ENCODE measurements at places on chromosomes 6 and 20. TPM values are rescaled to one million over a fixed set of nuclear protein-coding genes. Genes with fewer than 3 reads are reported as not detected.

Gene SYS1
- 28.0 TPM for total RNA-seq

Gene PCK1
- 1.6 TPM for total RNA-seq

Gene TRIM38
- 0.12 TPM for total RNA-seq

Gene HLA-C
- 132 TPM for total RNA-seq

Gene GNAS-AS1
- total RNA-seq, result 1.8 TPM

Gene FYN
- 90.5 TPM for total RNA-seq

Gene MMP24
- 8.7 TPM for total RNA-seq

Gene C6orf58
- total RNA-seq, result not detected

- DNase-seq, result no peak
Observed at GRCh38 chr20:51763965-51764602, 4.1 kb downstream of the ATP9A start.

GRCh38 chr6:28105245-28105639 is 19.2 kb upstream of the ZSCAN16 start:
- peak; percentile 26 for DNase-seq

DNA sequence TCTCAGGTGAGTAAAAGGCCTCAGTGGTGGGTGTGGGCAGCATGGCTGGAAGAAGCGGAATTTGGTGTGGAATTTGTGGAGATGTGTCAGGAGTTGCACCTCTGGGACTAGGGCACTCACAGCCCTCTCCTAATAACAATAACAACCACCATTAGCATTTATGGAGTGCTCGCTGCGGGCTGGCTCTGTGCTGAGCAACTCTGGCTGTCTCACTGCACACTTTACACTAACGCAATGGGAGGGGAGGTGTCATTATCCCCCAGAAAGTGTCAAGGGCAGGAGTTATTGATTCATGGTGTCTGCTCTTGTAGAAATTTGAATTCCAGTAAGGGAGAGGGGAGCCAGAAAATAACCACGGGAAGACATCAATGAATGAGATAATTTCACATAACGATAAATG is 22.7 kb upstream of the SCRT2 start:
- DNase-seq, result no peak

DNA sequence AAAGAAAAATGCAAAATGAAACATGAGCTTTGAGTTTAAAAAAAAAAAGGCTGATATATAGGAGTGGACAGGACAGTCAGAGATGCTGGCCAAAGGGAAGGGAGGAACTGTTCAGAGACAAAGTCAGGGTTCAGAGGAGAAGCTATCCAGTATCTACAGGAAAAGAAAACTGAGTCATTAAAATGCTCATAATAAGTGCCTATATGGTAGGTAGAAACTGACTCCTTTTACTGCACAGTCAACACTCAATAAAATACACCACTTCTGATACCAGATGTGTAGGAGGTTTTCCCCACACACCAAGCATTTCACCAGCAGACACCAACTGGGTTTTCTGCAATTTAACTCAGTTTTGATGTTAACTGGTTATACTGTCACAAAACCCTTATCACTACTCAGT is 32.9 kb downstream of the FRK start:
- no peak for DNase-seq

- no peak for DNase-seq
Observed at GRCh38 chr6:130466748-130467061, 100.9 kb downstream of the TMEM200A start.

- DNase-seq, result no peak
Observed at GRCh38 chr6:51949526-51949925, 137.9 kb downstream of the PKHD1 start.

DNA sequence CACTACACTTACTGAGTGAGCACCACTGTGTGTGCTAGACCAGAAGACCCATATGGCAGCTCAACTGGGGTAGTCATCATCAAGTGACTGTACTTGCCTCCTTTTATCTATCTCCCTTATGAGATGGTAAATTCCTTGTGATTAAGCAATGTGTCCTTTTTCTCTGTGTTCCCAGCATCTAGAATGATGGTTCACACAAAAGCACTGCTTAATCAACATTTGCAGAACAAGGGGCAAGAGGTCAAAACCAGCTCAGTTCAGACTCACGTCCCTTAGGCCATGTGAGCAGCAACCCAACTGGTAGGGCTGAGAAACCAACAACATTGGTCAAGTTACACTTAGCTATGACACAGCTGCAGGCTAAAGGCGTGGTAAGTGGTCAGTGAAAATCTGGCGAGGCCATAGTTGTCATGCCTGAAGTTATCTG is 10.0 kb downstream of the TRAM2 start:
- no peak for DNase-seq

DNA sequence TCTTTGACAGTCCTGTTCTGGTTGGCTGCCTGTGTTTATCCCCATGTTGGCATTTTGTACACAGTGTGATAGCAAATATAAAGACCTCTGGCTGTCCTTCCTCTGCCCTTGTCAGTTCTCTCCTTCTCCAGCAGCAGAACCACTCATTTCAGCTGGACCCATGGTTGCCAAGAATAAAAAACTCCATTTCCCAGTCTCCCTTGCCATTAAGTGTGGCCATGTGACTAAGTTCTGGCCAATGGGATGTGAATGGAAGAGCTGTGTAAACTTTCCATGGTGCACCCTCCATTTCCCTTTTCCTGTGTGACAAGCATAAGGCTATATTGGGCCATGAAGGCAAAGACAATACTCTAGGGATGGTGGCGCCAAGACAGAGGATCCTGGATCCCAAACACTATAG is 78.4 kb upstream of the TBC1D7 start:
- DNase-seq, result peak; percentile 21

DNA sequence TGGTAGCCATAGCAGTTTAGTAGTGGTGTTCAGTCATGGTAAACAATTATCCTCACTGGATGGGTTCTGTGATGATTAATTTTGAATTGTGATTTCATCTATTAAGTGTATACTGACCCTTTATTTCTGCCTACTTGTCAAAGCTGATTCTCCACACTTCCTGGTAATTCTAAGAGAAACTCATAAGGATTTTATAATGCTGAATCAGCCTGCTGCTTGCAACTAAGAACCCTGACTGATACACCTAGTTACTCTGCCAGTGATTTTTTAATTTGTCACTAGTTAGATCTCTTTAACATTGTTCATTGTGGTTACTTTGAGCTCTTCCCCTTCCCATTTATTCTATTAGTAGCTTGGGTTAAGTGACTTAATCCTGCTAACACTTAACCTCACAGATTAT is 8.6 kb downstream of the CDC40 start:
- DNase-seq, result no peak

- DNase-seq, result no peak
Observed at GRCh38 chr20:5748246-5748645, 2.0 kb upstream of the SHLD1 start.

DNA sequence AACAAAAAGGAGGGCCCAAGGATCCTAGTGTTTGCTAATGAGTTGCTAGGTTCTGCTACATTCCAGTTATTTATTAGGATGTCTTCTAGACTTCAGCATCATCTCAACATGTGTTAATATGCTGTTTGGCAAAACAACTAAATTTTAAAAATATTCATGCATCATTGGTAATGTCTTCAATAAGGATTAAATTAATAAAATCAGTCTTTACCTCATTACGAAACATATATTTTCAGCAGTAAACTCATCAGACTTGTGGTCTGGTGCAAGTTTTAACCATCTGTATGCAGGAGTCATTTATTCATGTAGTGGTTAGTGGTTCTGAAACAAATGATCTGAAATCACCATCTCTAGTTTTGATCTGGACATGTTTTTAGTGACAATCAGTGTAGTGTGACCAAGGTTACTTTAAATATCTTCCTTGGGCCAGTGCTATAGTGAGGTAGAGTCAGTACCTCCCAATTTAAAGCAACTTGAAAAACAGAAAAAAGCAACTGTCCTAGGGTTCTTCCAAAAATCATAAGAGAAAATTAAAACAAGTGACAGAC is 85.0 kb upstream of the KCNK16 start:
- DNase-seq, result no peak

DNA sequence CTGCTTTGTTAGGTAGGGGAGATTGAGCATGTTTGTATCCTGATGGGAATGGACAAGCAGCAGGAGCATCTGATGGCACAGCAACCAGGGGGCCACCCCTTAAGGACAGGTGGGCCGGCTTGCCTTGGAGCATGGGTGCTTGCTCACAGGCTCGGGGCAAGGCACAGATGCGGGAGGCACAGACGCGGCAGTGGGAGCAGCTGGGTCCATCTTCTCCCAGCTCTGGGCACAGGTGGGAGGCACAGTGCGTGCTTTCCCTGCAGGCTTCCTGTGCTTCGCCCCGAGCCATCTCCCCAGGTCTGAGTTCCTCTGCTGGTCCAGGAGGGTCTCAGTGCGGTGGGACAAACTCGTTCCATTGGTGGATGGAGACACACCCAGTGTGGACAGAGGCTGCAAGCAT is 73.6 kb upstream of the BHLHE23 start:
- no peak for DNase-seq

- no peak for DNase-seq
Observed at GRCh38 chr6:87237804-87238203, 82.4 kb downstream of the ZNF292 start.

GRCh38 chr6:20658516-20658915 is 124.3 kb downstream of the CDKAL1 start:
- DNase-seq, result no peak

DNA sequence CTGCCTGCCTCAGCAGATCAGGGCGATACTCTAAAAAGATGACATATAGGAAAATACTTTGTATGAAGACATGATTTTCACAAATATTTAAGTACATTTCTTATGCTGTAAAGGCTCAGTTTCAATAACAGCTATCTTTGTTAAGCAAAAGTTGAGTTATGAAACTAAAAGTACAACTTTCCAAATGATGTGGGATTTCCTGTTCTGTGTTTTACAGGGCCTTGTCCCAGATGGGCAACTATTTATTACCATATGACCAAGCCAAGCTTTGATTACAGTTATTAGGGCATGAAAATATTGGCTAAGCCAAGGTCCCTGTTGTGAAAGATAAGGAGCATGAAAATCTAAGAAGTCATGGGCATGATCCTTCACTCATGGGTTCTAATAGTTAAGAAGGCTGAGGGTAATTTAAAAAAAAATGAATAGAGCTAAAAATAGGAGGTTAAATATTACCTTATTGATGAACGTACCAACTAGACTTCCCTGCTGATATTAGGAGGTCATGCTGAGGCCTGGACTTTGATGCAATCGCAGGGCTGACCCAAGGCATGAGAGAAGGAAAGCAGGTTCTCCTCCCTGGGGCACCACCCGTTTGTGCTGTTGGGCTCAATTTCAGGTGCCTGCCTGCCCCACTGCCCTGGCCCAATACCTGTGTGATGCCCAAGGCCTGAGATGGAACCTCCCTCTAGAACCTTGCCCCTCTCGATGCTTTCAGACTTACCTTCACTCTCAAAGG is 294.4 kb upstream of the PRDM1 start:
- DNase-seq, result no peak

DNA sequence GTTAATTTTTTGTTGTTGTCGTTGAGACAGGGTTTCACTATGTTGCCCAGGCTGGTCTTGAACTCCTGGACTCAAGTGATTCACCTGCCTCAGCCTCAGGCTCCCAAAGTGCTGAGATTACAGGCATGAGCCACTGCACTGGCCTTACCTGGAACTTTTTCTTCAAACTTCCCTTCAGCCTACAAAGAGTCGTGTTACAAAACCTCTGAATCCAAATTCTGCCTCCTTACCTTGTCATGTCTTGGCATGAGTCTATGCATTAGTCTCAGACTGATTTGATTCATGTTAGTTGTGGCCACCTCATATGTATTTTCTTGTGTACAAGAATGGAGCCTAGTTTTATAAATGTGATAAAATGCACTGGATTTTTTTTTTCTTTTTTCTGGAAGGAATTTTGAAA is 172.1 kb downstream of the PRL start:
- no peak for DNase-seq

DNA sequence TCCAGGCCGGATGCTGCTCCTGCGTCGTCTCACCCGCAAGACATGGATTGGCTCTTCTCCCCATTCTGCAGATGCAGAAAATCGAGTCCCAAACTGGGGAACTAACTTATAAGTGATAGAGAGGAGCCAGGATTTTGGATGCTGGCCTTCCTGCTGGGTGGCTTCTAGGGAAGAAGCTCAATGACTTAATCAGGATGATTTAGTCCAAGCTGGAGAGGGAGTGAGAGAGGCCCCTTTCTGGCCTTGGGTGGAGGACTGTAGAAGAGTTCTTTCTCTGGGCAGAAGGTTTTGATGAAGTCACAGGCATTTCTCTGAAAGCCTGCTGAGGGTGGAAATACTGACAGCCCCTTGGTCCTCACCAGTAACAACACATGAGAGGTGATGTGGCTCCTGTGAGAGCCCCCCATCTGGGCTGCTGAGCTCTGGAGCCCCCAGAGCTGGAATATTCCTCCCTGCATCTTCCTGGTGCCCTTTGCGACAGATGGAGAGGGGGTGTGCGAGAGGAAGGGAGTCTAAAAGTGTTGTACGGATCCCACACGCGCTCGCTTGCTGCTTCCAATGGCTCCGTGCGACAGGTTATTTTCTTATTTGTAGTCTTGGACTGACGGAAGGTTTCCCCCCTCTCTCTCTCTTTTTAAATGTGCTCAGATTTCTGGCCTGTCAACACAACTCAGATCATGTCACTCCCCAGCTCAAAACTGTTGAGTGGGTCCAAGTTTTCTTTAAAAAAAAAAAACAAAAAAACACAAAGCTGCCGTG is 3.5 kb downstream of the SIRPA start:
- DNase-seq, result no peak

- DNase-seq, result no peak
Observed at GRCh38 chr20:46235077-46235476, 73.2 kb downstream of the CDH22 start.

DNA sequence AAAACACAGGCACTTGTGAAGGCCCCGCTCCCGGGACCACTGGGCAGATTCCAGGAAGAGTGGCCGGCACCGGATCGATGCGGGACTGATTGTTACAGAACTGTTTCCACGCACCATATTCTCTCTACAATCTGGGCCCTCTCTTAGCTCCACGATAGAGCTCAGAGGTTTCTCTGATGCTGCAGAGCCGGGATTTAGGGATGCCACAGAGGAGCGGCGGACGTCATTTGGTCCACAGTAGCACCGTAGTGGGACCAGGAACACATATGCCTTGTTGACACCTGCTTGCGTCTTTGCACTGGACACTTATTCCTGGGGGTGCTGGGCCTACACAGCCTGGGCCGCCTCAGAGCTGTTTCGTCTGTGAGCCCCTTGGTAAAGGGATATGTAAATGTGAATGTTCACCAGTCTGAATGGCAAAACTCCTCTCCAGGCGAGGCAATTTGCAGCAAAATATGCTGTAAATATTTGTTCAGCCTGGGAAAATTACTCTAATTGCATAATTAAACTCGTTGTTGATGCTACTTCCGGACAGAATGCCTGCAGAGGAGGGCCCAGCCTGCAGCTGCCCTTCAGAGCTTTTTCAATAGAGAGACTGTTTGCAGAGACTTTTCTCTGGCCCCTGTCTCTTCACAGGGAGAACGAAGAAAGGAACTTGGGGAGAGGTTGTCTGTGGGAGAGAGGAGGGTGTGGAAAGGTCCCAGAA is 9.4 kb downstream of the PCK1 start:
- DNase-seq, result no peak

Measured in cardiac muscle cell (in vitro differentiated cells and primary cell).